ENCODE measurements at places on chromosomes 16 and 17. TPM values are rescaled to one million over a fixed set of nuclear protein-coding genes. Genes with fewer than 3 reads are reported as not detected.

GRCh38 chr17:47714773-47715396 lies 18.2 kb upstream of the TBX21 start:
- no peak for DNase-seq

GRCh38 chr17:77124192-77124889 lies 16.4 kb upstream of the SEC14L1 start:
- DNase-seq, result no peak

DNA sequence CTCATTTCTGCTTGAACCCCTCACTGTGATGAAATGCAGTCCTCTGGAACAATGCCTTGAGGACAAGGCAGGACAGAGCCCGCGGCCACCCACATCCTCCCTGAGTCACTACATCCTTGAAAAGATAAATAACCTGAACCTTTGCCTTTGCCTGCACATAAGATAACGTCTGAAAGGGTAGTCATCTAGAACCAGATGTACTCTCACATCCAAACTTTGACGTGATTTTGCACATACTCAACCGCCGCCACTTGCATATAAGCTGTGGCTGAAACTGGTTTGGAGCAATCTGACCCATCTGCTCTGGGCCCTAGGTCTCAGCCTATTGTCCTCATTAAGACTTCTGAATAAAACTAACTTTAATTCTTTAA lies 252.1 kb downstream of the PHKB start:
- no peak for DNase-seq

DNA sequence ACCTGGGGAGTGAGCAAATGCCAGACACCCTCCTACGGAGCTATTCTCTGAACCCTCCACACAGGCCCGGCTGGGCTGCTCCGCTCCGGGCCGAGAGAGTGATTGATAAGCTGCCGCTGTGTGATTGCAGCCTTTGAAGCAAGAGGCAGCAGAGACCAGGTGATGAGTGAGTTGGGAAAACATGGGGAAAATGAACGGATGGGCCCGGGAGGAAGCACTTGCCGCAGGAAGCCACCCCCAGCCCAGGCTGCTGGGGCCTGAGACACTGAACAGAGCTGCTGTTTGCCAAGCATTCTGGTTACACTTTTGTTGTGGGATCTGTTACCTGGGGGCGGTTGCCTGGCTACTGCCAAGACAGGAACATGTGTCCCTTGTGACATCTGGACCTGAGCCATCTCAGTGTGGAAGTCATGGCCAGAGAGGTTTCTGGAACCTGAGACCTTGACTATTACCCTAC lies 46.4 kb upstream of the KLHDC4 start:
- no peak for DNase-seq

- DNase-seq, result no peak
Observed at GRCh38 chr16:13896543-13897182, 23.3 kb upstream of the ERCC4 start.

DNA sequence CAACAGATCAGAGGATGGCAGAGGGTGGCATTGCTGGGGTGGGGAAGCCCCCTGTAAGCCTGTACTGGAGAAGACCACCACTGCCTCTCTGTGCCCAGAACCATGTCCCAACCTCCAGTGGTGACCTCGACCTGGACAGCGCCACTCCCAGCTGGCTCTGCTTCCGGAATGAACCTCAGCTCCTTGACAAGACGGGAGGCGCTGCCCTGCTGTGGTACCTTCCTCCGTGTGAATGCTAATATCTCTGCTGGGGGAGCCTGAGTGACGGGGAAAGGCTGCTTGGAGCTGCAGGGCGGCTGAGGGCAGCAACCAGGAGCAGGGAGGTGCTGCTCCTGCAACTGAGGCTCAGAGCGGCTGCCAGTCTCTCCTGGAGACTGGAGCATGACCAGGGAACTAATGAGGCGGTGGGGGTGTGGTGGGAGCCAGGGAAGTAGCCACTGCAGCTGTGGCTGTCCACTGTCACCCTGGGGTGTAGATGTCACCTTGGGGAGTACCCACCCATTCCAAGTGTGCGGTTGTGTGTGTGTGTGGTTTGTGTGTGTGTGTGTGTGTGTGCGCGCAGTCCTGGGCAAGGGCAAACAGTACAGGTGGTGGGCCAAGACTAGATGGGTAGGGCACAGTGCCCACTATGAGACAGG lies 6.2 kb downstream of the PRCD start:
- peak; percentile 21 for DNase-seq

GRCh38 chr17:9223531-9223930 lies 202.2 kb downstream of the NTN1 start:
- DNase-seq, result no peak

GRCh38 chr16:56506941-56507340 lies 12.9 kb downstream of the BBS2 start:
- no peak for DNase-seq

GRCh38 chr17:15031975-15032374 lies 233.2 kb downstream of the PMP22 start:
- no peak for DNase-seq

GRCh38 chr17:43631429-43631828 lies 30.3 kb downstream of the MEOX1 start:
- no peak for DNase-seq

GRCh38 chr17:61285526-61286320 lies 113.9 kb upstream of the TBX2 start:
- no peak for DNase-seq

GRCh38 chr17:73371836-73372235 lies 60.0 kb upstream of the CDC42EP4 start:
- DNase-seq, result no peak

DNA sequence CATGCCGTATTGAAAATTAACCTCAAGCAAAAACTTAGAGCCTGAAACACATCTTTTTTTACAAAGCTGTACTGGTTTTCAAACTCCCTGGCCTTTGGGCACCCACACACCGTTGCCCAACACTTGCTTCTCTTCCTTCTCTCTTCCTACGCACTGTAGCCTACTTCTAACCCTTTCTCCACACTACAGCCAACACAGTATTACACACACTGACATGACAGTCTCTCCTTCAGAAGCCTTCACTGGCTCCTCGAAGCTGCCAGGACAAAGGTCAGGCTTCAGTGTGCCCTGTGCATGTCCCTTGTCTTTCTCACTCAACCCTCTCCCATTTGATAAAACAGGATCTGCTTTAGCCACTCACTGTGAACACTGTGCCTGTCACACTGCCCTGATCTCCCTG lies 8.0 kb downstream of the FANCA start:
- no peak for DNase-seq

GRCh38 chr17:81339534-81340296 lies 44.6 kb upstream of the SLC38A10 start:
- DNase-seq, result no peak

GRCh38 chr17:60524463-60525327 lies 1.3 kb downstream of the APPBP2 start:
- no peak for DNase-seq

DNA sequence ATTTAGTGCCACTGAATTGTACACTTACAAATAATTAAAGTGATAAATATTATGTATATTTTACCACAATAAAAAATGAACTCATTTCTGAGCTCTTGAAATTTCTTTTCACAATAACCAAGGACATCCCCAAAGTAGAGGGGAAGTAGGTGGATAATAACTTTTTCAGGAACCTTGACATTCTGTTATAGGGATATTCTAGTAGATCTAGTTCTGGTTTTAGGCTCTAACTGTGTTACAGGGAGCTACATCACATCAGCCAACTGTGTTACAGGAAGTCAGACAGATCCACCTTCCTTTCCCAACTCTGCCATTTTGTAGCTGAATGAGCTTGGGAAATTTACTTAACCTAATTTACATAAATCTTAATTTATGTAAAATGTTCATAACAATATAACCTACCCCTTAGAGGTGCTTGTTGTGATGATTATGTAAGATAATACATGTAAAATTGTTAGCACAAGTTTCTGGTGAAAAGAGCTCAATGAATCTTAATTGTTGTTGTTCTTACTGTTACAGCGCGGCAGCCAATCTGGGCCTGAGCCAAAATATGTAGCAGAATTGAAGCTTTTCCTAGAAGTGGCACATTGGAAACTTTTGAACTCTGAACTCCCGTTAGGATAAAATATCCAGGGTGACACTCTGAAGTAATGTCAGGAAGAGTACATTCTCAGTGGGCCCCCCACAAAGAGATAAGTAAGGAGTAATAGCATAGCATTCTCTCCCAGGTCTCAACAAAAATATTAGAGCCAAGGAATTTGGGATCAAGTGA lies 169.8 kb downstream of the AATF start:
- DNase-seq, result no peak

Gene ANKRD13B
- 18.6 TPM for total RNA-seq

Gene KRT39
- 0.69 TPM for total RNA-seq

Gene ARHGAP44
- total RNA-seq, result 9.9 TPM

Gene HIC1
- total RNA-seq, result 68.0 TPM

Gene PPP1R9B
- total RNA-seq, result 109 TPM

Gene LHX1
- not detected for total RNA-seq

Gene DOC2A
- 5.1 TPM for total RNA-seq

Gene GCGR
- total RNA-seq, result not detected

Gene GSG1L
- not detected for total RNA-seq

Gene PYY
- 1.1 TPM for total RNA-seq

Gene LGALS3BP
- 191 TPM for total RNA-seq

Gene APOBR
- 0.48 TPM for total RNA-seq
